ENCODE measurements at places on chromosomes 11 and 22.

- DNase-seq, result no peak
These were observed 569.9 kb downstream of the BUD13 start for GRCh38 chr11:116202922-116203321.

DNA sequence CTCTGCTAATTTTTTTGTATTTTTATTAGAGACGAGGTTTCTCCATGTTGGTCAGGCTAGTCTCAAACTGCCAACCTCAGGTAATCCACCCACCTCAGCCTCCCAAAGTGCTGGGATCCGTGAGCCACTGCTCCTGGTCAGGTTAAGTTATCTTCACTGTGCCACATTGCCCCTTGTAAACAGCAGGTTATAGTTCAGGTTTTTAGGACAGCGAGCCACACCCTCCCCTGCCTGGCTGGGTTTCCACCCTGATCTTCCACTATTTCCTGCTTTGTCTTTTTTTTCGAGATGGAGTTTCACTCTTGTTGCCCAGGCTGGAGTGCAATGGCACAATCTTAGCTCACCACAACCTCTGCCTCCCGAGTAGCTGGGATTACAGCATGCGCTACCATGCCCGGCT lies 16.1 kb downstream of the ACO2 start:
- DNase-seq, result no peak

DNA sequence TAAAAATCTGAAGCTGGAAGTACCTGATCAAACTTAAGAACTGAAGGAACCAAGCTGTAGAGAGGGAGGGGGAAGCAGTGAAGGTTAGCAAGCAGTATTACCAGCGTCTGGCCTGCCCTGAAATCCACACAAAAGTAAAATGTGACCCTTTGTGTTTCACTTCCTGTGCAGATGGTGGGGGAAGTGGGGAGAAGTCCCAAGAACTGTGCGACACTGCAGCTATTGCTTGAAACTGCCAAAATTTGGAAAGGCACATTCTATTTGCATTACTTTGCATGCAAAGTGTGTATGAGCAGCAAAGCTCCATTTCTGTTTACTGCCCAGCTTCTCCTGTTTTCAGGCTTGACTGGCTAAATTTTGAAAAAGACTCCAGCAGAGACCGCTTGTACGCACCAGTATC lies 72.1 kb upstream of the BMAL1 start:
- no peak for DNase-seq

- no peak for DNase-seq
These were observed 728.0 kb downstream of the OPCML start for GRCh38 chr11:132804258-132804657.

DNA sequence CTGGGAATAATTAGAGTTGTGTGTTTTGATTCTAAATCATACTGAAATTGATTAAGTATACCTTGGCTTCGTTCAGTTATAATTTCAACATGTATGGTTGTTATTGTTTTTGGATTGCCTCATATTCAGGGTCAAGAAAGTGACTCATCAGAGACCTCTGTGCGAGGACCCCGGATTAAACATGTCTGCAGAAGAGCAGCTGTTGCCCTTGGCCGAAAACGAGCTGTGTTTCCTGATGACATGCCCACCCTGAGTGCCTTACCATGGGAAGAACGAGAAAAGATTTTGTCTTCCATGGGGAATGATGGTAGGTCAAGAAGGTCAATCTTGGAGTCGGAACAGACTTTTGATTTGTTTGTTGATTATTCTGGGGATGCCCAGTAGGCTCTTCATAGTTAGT lies 40.4 kb downstream of the KMT2A start:
- DNase-seq, result no peak

GRCh38 chr11:11291041-11292015 lies 61.7 kb downstream of the CSNK2A3 start:
- no peak for DNase-seq

- no peak for DNase-seq
These were observed 541.4 kb upstream of the CCDC90B start for GRCh38 chr11:83827520-83827919.

DNA sequence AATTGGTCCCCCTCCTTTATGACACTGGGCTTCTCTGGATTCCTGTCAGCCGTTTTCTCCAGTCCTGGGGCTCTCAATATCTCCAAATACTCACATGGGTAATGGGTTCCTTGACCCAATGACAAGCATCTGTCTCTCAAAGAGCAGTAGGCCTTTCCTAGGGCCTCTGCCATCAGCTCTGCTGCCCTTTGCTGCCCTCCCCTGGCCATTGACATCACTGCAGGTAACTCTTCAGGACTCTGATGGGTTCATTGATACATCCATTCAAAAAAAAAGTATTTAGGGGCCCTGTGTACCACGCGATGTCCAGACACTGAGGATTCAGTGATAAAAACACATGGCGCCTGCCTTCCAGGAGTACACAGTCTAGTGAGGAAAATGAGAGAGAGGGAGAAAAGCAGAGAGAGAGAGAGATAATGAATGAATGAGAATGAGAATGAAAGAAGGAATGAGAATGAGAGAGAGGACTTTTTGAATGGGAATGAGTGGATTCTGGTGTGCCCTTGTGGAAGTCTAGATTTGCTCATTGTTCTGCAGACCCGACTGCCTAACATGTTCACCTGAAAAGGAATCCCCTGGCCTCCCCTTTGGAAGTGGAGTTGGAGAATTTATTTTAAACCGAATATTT lies 42.6 kb upstream of the OLFML1 start:
- DNase-seq, result peak; percentile 40

GRCh38 chr22:46734830-46735453 lies 3.1 kb downstream of the CERK start:
- peak; percentile 67 for DNase-seq

DNA sequence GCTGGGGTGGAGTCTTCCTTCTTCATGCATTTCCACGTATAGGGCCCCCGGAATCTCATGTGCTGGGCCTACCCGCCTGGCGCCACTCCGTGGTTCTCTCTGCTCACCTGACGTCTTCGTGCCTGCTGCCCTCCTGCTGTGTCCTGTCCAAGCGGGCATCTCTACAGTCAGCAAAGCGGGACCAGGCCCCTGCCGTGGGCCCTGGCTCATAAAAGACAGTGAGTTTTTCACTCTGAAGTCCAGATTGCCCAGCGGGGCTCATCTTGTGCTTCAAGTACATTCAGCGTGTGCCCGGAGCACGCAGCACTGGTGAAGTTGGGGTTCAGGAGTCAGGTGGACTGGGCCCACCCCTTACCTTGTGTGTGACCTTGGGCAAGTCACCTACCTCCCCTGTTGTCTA lies 17.4 kb downstream of the C11orf24 start:
- no peak for DNase-seq

DNA sequence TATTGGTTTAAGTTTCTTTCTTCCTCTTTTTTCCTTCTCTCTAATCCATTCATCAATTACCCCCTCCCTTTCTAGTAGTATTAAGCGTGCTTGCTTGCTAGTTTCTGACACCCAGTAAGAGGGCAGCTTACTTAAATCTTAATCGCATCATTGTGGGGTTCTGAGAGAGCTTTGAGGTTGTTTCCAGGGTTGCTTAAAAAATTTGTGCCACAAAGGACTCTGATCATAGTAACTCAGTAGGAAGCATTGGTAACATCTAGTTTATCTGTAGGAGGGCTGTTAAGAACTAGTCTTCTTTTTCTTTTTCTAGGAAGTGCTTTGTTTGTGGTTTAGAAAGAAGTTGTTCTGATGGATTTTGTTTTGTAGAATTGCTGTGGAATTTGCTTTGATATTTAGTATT lies 45.3 kb downstream of the TMEM135 start:
- no peak for DNase-seq

DNA sequence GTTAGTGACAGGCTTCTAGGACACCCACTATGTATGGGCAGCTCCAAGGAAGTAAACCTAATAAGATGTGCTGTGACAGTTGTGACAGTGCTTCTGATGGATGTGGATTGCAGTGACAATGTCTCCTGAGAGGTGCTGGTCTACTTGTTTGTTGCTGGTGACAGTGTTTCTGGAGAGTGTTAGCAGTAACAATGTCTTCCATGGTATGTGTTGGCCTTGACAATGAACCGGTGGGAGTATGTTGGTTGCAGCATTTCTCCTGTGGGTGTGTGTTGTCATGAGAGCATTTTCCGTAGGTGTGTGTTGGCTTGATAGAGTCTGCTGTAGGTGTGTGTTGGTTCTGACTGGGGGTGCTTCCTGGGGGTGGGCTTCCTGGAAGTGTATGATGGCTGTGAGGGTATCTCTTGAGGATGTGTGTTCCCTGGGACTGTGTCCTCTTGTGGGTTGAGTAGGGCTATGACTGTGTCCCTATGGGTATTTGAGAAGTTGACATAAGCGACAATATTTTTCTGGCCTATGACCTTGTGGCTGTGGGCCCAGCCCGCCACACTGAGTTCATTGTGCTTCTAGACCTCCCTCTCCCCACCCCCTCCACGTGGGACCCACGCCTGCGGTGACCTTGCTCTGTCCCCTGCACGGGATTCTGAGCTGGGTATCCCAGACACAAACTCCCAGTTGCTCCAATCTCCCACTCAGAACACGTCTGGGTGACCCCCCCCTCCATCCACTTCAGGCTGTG lies 1.2 kb downstream of the DCHS1 start:
- DNase-seq, result no peak

- no peak for DNase-seq
These were observed 18.4 kb downstream of the FADS2 start for GRCh38 chr11:61846362-61847020.

- no peak for DNase-seq
These were observed 797 bp downstream of the THY1 start for GRCh38 chr11:119421941-119422808.

DNA sequence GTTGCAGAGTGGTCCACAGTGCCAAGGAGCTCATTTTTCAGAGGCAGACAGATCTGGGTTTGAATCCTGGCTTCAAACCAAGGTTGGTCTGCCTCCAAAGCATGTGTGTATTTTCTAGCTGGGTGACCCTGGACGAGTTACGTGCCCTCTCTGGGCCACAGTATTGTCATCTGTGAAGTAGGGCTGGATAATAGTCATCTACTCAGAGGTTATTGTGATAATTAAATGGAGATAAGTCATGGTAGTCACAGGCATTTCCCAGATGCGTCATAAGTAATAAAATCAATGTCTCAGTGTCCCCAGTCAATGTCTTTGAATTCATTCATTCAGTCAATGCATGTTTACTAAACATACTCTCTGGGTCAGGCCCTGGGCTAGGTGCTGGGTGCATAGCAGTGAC lies 8.6 kb downstream of the OMP start:
- DNase-seq, result no peak

DNA sequence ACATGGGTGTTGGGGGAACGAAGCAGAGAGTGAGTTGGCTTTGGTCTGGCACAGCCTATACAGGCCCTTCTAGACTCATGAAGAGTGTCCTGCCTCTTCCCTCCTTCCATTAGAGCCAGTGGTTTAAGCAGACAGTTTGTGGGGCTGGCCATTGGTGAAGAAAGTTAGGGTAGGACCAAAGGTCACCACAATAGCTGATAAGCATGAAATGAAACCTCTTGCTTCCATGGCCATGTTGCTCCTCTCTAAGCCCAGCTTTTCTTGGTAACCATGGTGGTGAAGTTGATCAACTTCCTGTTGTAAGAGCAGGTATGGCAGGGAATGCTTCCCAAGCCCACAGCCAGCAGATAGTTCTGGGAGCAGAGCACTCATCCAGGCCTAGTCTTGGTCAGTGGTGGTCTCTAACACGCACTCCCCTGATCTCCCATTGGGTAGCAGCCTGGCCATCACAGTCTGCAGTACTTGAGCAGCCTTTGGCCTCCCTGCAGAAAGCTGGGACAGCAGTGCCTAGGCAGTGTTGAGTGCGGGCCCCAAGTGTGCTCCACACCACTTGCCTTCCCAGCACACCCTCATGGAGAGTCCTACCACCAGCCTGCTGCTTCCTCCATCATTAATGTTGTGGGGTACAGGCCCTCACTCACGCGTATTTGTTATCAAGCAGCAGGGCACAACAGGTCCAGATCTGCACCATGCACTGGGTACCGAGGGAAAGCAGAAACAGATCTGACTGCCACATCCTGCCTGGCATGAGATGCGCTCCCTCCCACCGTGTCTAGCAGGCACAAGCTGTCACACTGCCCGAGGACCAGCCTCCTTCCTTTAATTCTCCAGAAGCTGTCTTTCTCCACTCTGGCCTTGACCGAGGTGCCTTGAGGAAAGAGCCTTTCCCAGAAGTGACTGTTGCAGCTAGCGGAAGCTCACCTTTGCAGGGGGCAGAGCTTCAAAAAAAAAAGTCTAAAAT lies 65.8 kb upstream of the SUSD2 start:
- DNase-seq, result no peak

DNA sequence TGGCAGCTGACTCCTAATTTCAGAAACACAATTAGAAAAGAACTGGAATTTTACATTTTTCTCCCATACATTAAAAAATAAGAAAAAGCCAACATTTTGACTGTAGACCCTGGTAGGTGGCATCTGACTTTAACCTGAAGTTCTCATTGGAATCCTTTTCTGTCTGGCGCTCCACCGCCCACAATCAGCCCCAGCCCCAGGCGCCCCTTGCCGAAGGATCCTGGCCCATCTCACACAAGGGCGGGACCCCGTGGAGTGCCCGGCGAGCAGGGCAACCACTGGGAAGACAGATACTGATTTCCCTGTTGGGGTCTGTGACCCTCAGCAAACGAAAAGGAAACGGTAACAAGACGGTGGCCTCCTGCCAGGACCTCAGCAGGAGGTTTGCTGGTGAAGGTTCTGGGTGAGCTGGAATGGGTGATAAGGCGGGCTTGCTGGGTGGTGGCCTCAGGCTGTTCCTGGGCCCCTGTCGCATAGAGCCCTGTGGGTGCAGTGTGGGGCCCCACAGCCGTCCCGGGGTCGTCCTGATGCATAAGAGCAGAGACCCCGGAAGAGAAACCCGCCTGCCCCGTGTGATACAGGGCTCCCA lies 15.7 kb downstream of the TSPO start:
- no peak for DNase-seq

DNA sequence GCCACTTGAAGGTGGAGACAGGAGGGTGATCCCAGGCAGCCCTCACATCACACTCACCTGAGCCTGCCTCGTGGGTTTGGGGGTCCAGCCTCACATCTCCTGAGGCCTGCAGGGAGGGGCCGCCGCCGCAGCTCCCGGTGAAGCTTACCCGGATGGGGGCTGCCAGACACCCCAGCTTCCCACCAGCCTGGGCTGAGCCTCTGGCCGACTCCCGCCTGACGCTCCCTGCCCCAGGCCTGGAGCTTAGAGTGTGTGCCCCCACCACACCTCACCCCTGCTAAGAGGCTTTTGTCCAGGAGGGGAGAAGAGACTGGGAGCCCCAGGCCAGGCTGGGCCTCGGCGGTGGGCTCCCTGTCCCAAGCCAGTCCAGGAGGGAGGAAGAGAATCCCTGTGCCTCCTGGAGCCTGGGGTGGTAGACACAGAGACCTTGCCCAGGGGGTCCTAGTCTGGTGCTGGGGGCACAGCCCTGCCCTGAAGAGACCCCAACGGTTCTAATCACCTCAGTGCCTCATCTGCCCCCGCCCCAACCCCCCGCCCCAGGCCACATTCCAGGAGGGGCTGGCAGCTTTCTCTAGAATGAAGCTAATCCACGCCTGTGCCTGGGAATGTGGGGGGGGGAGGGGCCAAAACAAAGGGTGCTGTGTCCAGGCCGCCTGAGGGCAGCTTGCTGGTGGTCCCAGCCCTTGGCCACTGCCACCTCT lies at the start of gene SLC16A8:
Gene SLC16A8 (minus strand): TSS at position 254 of the 701 bp plus-strand sequence. CDS start 1,311 bp downstream, outside the sequence.
- no peak for DNase-seq
